ENCODE measurements at places on chromosomes 16 and 17.

DNA sequence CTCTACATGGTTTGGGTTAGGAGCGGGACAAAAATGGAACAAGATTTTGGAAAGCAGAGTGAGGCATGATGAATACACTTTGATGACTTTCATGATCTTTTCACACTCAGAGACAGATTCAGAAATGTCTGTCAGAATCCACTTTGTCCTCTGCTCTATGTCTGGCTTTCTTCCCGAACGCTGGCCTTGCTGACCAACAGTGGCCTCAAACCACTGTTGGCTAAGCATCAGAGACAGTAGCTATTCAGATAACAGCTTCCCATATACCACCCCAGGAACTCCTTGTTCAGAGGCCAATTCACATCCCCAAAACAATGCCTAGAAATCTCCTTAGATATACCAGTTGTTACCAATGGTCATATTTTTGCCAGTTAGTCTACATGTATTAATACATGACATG is 40.9 kb downstream of the FBXL20 start:
- DNase-seq: no peak

GRCh38 chr17:4474093-4474492 is 24.6 kb upstream of the SPNS2 start:
- DNase-seq: no peak

- no peak for DNase-seq
Observed at GRCh38 chr16:64889446-64889845, 232.4 kb downstream of the CDH11 start.

DNA sequence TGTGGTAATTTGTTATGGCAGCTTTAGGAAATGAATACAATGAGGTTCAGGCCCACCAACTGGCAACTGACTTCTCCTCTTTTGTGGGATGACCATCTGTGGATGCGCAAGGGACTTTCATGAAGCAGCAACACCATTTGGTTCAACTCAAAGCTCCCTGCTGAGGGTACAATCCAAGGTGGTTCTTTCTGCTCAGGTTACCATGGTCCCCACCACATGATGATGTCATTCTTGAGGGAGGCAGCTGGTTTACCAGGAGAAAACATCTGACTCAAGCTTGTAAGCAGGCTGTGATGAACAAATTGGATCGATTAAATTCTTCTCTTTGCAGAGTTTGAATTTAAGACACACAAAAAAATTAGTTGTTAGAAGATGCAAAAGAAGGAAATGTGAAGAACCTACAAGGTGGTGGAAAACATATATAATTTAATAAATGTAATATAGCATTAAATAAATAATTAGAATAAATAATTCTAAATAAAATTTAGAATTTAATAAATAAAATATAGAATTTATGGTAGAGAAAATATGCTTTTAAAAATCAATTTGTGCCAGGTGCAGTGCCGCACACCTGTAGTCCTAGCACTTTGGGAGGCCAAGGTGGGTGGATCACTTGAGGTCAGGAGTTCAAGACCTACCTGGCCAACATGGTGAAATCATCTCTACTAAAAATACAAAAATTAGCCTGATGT is 67.6 kb upstream of the ANKFN1 start:
- no peak for DNase-seq

DNA sequence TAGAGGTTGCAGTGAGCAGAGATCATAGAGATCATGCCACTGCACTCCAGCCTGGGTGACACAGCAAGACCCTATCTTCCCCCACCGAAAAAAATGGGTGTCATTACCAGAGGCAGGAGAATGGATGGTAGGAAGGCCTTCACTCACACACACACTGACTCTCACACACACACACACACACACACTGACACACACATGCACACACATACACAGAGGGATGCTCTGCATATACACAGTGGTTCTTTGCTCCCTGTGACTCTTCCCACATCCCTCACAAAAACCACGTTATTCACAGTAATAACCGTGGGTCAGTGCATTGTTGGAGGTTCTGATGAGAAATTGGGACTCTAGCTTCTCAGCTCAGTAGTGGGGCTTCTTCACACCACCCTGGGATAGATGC is 300.2 kb upstream of the N4BP1 start:
- DNase-seq: no peak

- no peak for DNase-seq
Observed at GRCh38 chr16:52976539-52977167, 76.0 kb downstream of the CHD9NB start.

GRCh38 chr16:88939972-88940861 is 36.8 kb downstream of the CBFA2T3 start:
- no peak for DNase-seq

DNA sequence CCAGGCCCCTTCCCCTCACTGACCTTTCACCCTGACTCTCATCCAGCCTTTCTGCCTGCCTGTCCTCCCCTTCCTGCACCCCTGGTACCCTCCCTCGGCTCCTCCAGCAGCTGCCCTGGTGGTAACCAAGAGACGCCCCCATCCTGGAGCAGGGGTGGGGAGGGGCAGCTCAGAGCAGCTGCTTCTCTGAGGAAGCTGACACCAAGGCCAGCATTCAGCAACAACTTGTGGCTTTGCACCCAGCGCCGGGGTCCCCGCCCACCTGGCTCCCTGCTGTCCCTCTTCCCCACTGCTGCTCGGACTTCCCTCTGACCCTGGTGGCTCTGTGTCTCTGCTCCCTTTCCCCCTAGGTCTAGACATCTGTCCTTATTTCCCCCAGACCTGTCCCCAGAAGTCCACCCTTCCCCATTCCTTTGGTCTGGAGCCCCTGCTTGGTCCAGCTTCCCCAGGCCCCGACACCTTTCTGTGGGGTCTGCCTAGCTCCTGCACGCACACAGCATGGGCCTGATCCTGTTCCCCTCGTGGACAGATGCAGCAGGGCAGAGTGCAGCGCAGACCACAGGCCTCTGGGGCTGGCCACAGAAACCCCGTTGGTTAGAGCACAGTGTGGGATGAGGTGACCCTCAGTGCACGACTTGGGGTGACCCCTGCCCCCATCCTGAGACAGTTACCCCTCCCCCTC is 1.2 kb upstream of the ATP2A1 start:
- no peak for DNase-seq

DNA sequence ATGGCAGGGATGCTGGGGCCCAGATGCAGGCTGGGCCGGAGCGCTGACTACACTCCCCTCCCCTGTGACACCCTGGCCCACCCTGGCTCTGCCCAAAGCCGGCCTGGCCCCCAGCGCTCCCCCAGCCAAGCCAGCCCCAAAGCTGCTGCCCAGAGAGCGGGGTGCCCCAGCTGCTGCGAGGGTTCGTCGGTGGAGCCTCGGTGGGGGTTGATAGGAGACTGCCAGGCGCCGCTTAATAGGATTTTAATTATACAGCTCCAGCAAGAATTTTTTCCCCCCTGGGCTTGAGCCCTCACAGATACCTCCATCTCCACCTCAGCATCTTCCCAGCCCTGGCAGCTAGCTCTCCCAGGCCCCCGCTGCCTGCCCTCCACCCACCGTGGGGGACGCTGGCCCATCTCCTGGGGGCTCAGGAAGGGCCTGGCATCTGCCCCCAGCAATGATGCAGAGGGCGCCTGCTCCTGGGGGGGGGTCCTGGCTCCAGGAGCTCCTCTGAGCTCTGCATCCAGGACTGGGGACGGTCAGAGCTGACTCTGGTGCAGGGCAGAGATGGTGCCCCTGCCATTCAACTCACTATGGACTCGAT is 36.8 kb upstream of the DLX4 start:
- DNase-seq: no peak

DNA sequence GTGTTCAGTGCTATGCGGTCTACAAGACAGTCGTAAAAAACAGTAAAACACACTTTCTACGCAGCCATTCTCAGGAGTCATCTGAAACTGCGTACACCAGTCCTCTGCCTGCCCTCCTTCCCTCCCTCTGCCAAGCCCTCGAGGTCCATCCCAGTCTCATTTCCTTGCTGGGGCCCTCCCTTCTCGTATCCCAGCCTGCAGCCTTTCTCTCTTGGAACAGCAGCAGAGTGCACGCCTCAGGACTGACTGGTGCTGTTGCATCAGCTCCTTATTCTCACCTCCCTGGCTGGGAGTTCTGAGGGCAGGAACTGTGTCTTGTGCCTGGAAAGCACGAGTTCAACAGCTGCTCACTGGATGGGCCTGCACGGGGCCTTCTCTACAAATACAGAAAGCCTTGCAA is 12.5 kb downstream of the FAHD1 start:
- no peak for DNase-seq

DNA sequence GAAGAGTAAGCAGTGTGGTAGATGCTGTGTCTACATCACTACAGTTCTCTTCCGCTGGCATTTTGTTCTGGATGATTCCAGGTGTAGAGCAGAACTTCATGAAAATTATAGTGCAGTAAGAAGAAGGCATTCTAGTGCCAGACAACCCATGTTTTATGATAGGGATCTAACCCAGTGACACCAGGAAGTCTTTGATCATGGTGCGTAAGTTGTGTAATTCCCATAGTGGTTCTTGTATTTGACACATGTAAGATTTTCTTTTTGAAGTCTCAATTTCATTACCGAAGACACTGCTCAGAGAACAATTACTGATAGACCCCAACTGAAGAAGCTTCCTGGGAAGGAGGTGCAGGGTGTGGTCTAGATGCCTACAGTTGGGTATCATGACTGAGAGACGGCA is 356.9 kb downstream of the CA10 start:
- DNase-seq: no peak

GRCh38 chr16:85448557-85449190 is 164.4 kb upstream of the GSE1 start:
- DNase-seq: no peak

DNA sequence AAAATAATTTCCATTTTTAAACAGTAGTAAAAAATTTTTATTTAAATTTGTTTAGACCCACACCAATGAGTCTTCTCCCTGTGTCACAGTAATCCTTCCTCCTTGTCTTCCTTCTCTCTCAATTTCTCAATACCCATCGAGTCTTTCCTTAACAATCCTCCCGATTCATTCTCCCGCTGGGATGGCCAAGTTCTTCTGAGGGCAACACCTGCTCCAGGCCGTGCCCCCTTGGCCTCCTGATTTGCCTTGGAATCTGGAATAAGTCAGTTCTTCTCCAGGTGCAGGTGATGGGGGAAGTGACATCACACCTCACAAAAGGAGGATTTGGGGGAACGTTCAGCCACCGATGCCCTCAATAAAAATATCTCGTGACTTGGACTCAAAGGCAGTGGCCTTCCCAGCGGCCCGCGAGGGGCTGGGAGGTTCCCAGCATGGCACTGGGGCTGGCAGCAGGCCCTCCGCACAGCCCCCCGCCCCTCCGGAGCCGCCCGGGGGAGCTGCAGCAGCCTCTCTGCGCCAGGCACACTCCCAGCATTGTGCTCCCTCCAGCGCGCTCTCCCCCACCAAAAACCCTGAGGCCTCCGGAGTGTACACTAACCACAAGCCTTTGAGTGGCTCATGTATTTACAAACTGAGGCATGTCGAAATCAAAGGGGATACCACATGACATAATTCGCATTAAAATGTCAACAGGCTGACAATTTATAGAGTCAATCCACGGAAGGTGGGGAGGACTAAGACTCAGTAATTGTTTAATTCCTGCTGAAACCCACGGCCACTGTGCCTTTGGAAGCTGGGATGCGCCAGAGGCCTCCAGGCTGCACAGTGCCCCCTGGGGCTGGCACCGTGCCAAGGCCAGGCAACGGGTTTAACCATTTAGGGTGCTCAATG is 120.5 kb downstream of the ZFHX3 start:
- no peak for DNase-seq

GRCh38 chr17:7038025-7038862 is 2.4 kb downstream of the SLC16A13 start:
- no peak for DNase-seq

DNA sequence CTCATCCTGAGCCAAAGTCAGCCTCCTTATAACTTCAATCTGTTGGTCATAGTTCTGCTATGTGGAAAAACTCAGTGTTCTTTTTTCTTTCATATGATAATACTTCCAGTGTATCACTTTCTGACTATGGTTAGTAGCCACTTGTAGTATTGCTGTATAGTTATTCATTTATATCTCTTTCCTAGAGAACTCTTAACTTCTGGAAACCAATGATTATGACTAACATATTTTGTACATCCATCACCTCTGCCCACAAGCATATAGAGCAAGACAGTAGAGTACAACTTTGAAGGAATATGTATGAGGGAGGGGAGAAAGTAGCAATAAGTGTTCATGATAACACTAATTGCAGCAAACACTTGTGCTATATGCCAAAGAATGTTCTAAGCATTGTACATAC is 38.6 kb downstream of the COX10 start:
- DNase-seq: no peak

DNA sequence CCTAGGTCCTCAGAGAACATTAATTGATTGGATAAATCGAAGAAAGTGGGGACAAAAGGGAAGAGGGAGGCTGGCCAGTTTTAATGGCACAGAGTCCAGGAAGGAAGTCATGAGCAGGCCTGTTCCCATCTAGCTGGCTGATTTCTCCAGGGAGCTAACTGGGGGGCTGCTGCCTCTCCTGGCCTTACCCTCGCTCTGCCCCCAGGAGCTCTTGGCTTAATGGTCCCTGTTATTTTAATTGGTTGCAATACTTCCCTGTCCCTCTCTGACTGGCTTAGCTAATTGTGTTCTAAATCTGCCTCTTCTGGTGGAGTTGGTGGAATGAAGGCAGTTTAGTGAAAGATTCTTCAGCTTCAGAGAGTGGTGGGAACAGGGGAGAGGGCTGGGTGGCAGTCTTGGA is 61.4 kb downstream of the MGAT5B start:
- no peak for DNase-seq
